Stimulated activated CD4-positive, alpha-beta T cell treated with anti-CD3 and anti-CD28 coated beads, Interleukin-2, amount 100 ng/mL, for 4 hours (primary cell): ENCODE measurements at places on chromosomes 2 and 18.

- no peak for DNase-seq
Measured at GRCh38 chr2:120669971-120670370, 65.7 kb upstream of the GLI2 start.

DNA sequence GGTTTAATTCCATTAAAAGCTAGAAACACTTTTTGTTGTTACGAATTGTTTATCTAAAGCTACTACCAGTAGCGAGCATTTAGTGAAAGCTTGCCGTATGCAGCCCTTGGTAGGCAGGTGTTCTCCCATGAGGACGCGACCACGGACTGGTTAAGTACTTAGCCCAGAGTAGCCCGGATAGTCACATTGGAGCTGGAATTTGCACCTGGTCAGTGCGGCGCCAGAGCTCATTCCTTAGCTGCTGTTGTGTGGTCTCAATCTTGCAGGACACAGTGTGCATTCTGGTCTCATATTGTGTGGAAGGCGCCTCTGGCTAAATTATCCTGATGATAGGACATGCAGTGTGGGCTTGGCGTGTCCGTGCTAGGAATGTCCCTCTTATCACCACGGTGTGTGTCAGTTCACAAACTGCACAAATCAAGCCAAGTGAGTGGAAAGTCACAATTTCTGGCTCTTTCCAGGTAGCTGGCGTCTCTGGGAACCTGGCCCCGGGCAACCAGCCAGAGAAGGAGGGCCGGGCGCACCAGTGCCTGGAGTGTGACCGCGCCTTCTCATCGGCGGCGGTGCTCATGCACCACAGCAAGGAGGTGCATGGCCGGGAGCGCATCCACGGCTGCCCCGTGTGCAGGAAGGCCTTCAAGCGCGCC is 133.3 kb downstream of the ZNF236 start:
- no peak for DNase-seq

- DNase-seq, result peak; percentile 6
Measured at GRCh38 chr2:181077128-181077709, 96.8 kb downstream of the UBE2E3 start.

- no peak for DNase-seq
Measured at GRCh38 chr2:216538538-216538937, 39.9 kb downstream of the RPL37A start.

GRCh38 chr2:205744074-205744591 is 61.8 kb downstream of the NRP2 start:
- DNase-seq, result no peak

GRCh38 chr2:152568531-152568930 is 148.7 kb downstream of the PRPF40A start:
- no peak for DNase-seq

DNA sequence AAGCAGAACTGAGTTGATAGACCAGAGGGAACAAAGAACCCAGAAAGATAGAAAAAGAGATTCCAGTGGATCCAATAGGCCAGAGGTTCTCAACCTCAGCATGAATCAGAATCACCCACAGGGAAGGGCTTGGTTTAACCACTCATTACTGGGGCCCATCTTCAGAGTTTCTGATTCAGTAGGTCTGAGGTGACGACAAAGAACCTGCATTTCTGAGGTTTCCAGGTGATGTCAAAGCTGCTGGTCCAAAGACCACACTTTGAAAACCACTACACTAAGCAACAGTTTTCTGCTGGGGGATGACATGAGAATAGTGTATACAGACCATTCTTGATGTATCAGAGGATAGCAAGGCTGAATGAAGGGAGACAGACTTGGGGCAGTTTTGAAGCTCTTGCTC is 296.9 kb upstream of the STON1 start:
- DNase-seq, result no peak

GRCh38 chr18:22348521-22349316 is 69.0 kb downstream of the CTAGE1 start:
- DNase-seq, result no peak

DNA sequence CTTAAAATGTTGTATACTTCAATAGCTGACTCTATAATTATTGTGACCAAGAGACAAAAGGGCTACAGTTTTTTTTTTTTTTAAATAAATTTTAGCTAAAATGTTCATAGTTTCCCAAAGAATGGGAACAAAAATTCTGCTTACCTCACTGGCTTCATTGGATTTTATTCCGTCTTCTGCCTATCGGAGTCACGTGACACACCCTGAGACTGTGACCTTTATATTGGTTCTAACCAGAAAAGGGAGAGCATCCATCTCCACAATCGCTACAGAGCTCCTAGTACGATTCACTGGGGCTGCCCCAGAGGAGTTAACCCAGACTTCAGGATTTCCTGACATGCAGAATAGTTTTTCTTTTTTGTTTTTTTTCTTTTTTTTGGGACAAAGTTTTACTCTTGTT is 203.6 kb upstream of the SLC35G4 start:
- no peak for DNase-seq

DNA sequence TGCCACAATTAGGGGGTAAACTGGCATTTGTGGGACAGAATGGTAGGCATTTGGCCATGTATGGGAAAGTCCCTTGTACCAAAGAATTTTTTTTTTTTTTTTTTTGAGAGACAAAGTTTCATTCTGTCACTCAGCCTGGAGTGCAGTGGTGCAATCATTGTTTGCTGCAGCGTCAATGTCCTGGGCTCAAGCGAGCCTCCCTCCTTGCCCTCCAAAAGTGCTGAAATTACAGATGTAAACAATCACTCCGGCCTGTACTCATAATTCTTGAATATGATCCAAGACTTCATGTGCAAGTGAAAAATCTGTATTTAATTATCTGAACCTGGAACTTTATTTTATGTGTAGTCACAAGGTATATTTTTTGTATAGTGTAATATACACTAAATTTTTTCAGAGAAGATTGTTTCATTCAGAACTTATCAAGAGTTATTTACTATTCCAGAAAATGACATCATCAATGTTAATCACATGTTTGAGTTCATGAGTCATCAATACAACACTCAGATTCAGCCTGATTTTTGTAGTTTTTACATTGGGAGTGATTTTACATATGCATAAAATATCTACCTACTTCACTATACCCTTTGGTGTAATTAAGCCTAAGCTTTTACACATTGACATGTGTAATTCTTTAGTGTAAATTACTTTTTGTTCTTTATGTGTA is 138.7 kb upstream of the L3MBTL4 start:
- DNase-seq, result no peak

- DNase-seq, result no peak
Measured at GRCh38 chr2:237749002-237749401, 49.6 kb upstream of the RBM44 start.

DNA sequence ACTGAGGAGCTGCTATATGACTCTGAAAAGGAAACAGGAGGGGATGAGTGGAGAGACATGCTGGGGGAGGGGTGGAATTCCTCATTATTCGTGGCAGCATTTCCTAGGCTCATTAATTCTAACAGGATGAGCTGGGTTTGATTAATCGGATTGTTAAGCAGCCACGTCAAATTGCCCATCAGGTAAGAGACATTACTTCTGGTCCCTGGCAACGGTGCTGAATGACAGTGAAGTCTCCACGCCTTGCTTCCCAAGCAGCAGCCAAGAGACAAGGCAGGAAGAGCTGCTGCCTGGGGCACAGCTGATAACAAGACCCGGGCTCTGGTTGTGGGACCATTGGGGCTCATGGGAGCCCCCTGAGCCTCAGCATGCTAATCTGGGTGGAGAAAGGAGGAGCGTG is 86.6 kb downstream of the MARCHF4 start:
- no peak for DNase-seq

DNA sequence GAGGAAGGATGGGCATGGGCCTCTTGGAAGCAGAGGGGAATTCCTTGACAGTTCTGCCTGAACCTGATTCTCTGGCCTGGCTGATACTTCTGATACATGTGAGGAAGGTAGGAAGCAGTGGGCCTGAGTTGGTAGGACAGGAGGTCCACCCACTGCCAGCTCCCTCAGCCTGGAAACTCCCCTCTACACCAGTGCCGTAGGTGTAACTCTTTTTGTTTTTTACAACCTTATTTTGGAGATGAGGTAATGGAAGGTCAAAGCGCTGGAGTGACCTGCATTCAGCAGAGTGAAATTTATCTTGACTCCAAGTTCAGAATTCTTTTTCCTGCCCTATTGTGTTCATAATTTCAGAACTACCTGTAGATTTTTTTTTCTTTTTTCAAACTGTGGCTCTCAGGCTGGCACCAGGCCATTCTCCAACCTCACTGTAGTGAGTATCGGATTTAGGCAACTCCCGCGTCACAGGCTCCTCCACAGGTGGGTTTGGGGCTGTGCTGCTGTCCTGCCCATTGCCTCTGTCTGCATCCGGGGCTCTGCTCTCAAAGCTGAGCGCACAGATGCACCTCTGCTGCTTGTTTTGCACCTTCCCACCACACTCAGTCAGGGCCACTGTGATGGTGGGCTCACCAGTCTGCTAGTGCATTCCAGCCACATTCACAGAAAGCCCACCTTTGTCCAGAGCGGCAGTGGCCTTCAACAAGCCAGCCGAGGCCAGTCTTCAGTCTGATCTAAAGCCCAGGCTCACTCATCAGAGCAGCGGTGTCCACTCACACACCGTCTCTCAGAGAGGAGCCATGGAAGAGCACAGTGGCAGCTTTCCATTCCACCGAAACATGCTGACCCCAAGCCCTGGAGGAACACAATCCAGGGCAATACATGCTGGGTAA is 87.2 kb downstream of the UXS1 start:
- no peak for DNase-seq

DNA sequence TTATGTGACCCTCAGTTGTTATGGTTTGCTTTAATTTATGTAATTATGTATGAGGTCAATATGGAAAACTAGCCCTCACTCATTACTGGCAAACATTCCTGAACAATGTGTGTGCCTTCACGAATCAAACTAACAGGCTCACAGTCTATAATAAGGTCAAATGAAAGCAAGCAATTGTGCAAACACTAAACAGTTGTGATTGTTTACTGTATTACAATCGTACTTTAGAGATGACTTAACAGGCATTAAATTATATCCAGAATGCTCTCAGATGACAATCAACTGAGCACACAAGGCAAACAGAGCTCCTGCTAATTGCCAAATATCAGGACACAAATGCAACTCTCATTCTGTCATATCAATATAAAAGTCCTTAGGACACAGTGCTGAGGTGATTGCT is 29.5 kb downstream of the COL5A2 start:
- no peak for DNase-seq

DNA sequence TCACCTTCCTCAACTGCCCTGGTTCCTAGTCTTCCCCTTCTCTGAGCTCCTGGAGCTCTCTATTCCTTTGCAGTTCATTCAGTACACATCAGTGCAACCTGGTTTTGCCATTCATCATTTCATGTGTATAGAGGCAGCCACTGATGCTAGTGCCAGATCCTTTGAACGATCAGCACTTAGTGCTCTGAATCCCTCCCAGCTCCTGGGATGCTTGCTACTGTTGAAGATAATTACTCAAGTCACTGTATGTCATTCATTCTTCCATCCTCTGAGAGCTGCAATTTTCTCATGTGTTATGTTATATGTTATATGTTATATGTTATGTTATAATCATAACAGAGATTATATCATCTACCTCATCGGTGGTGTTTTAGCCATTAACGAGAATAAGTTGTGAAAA is 98.5 kb upstream of the UXS1 start:
- DNase-seq, result no peak

- DNase-seq, result no peak
Measured at GRCh38 chr2:110157153-110157793, 41.7 kb upstream of the MALL start.

- no peak for DNase-seq
Measured at GRCh38 chr2:54353216-54353615, 97.2 kb upstream of the TSPYL6 start.

- no peak for DNase-seq
Measured at GRCh38 chr2:168552450-168552856, 96.4 kb downstream of the CERS6 start.

- no peak for DNase-seq
Measured at GRCh38 chr2:190600293-190601103, 48.4 kb upstream of the NAB1 start.

DNA sequence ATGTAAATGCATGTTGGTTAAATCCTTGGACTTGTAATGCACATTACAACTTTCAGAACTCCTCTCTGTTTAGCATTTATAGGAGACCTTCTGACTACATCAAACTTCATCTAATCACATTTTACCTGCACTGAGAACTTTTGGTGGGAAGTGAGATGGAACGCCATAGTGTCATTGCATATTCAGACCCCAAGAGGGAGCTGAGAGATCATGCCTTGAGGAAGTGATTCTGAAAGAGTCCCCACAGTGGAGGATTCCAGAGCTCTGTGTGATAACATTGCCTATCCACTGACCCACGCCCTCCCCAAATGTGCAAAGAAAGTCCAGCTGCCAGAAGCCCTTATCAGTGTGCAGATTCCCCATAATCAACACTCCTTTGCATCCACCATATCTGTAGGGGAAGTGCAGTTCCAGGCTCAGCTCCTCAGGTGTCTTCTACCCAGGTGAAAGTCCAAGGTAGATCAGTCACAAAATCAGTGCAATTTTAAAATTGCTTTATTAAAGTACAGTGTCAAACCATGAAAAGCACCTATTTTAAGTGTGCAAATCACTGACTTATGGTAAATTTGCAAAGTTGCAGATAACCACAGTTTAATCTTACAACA is 212.4 kb downstream of the RPIA start:
- DNase-seq, result no peak

DNA sequence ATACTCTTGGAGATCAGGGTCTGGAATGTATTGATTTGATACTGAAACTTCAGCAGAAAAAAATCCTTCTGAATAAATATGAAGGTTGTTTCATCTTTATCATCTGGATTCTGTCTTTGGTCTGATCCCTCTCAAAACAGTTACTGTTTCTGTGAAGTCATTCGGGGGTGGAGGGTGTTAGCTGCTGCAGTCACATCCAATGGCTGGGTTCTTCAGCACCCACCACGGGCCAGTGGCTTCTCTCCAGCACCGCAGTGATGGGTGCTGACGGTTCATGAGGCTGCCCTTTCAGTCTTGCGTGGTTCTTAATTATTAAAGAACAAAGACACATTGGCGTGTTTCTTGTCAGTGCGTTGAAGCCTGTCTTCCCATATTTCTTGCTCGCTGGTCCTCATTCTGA is 148.0 kb downstream of the LDLRAD4 start:
- DNase-seq, result no peak

- DNase-seq, result no peak
Measured at GRCh38 chr2:219852626-219853025, 225.2 kb downstream of the SLC4A3 start.

- no peak for DNase-seq
Measured at GRCh38 chr2:100981011-100981410, 21.1 kb upstream of the RPL31 start.

- DNase-seq, result no peak
Measured at GRCh38 chr2:241478166-241478565, 30.2 kb downstream of the STK25 start.

GRCh38 chr2:170763232-170763631 is 6.9 kb upstream of the ERICH2 start:
- DNase-seq, result no peak
